Stimulated activated effector memory CD8-positive, alpha-beta T cell treated with anti-CD3 and anti-CD28 coated beads, Interleukin-12 subunit alpha, Interleukin-12 subunit beta, amount 100 ng/mL, for 72 hours (primary cell): ENCODE measurements at places on chromosomes 3 and 15.

- DNase-seq, result no peak
These were observed 319.1 kb upstream of the TBL1XR1 start for GRCh38 chr3:177516158-177517011.

- DNase-seq, result no peak
These were observed 19.2 kb upstream of the BFSP2 start for GRCh38 chr3:133380481-133381225.

GRCh38 chr3:126959136-126959920 lies 23.6 kb upstream of the PLXNA1 start:
- DNase-seq, result no peak

- no peak for DNase-seq
These were observed 1501.6 kb downstream of the OTOL1 start for GRCh38 chr3:162998205-162998604.

- no peak for DNase-seq
These were observed 40.8 kb downstream of the FOXP1 start for GRCh38 chr3:71542521-71543370.

- no peak for DNase-seq
These were observed 1029.5 kb downstream of the MCTP2 start for GRCh38 chr15:95260856-95261255.

- DNase-seq, result no peak
These were observed 248.2 kb upstream of the GPR149 start for GRCh38 chr3:154678041-154678654.

GRCh38 chr3:196144383-196145105 lies 62.7 kb upstream of the TFRC start:
- no peak for DNase-seq

GRCh38 chr3:168021737-168022450 lies 73.8 kb downstream of the GOLIM4 start:
- no peak for DNase-seq

GRCh38 chr3:197181741-197182140 lies 116.7 kb downstream of the DLG1 start:
- DNase-seq, result no peak

DNA sequence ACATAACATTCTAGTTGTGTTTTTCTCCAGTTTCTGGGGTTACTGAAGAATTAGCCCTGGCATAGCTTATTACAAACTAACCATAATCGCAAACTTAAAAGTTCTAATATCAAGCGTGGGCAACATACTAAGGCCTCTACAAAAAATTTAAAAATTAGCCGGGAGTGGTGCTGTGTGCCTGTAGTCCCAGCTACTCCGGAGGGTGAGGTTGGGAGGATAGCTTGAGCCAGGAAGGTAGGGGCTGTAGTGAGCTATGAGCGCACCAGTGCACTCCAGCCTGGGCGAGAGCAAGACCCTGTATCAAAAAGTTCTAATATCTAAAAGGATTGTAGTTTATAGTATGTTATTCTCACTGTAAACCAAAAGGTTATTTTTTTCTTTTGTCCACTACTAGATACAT lies 1.1 kb downstream of the OIP5 start:
- no peak for DNase-seq
